ENCODE measurements at places on chromosomes 2 and 18.

DNA sequence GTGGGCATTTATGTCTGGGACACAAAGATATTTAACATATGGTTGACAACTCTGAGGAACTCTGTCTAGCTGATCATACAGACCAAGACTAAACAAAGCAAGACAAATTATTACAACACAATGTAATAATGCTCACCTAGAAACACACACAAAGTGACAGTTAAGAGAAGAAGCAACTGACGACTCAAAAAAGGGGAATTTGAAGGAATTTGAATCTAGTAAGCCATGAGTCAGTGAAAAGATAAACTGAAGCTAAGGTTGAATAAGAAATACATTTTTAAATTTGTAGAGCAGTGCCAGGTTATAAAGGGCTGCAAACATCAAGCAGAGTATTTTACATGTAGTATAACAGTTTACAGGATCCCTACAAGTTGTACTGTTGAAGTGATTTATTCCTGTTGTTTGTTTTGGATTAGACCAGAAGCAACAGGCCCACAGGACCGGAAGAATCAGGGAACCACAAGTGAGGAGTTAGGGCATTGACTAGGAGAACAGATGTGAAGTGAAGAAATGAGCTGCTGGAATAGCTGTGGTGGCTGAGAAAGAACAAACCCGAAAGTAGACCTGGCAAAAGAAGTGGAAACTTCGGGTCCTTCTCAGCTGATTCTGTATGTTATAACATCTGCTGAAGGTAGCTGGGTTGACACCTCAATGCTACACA is 35.6 kb downstream of the IFIH1 start:
- no peak for DNase-seq

DNA sequence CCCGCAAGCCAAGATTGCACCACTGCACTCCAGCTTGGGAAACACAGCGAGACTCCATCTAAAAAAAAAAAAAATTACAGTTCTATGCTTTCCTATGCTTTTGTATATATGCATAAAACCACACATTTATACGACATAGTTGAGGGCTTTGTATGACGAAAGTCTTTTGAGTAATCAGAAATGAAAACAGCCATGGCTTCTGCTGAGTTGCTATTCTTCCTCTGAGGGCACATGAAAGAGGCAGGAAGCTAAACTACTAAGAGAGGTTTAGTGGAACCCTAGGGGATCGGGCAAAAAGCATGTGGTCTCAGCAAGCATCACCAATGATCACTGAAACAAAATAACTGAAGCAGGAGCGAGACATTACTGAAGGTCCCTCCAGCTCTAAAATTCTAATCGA is 99.6 kb downstream of the ZAP70 start:
- DNase-seq, result no peak

GRCh38 chr2:11480406-11480805 is 14.4 kb upstream of the E2F6 start:
- DNase-seq, result no peak

GRCh38 chr18:74342416-74343043 is 26.9 kb downstream of the C18orf63 start:
- peak; percentile 27 for DNase-seq

GRCh38 chr2:199459286-199460100 is 1.8 kb upstream of the SATB2 start:
- peak; percentile 93 for DNase-seq

- no peak for DNase-seq
Observed at GRCh38 chr2:222194669-222195068, 104.1 kb downstream of the PAX3 start.

DNA sequence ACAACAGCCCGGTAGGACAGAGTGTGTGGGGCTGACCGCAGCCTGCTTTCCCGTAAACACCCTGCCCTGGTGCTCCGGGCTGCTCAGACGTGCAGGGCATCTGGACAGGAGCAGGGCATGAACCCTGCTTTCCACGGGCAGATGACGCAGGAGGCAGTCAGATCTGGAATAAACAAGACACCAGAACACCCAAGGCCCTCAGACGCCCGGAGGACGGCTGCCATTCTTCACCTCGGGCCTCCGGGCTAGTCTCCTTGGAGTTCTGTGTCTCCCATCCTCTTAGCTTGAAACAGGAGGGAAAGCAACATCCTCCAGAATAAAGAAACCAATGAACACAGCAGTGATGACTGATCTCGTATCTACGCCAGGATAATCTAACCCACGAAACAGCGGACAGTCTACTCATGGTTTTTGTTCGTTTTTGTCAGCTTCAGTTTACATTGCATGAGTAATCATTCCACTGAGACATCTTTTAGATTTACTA is 7.3 kb downstream of the PXDN start:
- no peak for DNase-seq

- no peak for DNase-seq
Observed at GRCh38 chr2:18456026-18456425, 104.4 kb downstream of the RDH14 start.

GRCh38 chr2:240208631-240209211 is 68.3 kb upstream of the OTOS start:
- DNase-seq, result no peak

- no peak for DNase-seq
Observed at GRCh38 chr2:69911985-69912563, 2.8 kb upstream of the MXD1 start.

- DNase-seq, result no peak
Observed at GRCh38 chr2:40321822-40322221, 130.1 kb downstream of the SLC8A1 start.

DNA sequence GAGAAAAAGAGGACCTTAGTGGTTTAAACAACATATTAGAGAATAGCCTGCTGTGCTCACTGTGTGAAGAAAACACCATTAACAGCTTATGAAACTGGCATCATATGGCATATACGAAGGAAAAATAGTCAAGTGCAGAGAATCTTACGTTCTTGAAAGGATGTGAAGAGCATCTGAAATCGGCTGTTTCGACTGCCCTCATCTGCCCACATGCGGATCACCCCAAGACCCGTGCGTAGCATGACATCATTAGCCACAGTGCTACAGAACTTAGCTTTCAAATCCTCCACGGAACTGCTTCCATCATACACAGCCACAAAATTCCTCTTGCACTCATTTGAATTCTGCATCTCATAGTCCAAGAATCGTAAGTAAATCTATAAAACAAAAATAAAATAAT is 84.3 kb downstream of the NETO1 start:
- DNase-seq, result no peak

DNA sequence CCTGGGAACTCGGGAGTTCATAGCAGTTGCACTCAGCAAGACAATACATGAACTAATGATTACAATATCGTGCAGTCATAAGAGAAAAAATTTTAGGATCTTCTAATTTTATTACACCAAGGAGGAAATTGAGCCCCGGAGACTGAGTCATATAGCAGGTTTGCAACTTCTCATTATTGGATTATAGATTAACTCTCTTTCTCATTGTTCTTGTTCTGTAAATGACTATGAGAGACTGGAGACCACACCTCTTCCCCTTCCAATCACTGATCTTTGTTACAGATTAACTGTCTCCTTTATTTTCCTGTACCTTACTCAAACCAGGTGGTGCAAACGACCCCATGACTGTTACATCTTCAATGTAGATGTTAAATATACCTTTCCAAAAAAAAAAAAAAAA is 435.8 kb upstream of the DDX18 start:
- DNase-seq, result no peak

- DNase-seq, result no peak
Observed at GRCh38 chr2:54572262-54572635, 116.1 kb downstream of the SPTBN1 start.

DNA sequence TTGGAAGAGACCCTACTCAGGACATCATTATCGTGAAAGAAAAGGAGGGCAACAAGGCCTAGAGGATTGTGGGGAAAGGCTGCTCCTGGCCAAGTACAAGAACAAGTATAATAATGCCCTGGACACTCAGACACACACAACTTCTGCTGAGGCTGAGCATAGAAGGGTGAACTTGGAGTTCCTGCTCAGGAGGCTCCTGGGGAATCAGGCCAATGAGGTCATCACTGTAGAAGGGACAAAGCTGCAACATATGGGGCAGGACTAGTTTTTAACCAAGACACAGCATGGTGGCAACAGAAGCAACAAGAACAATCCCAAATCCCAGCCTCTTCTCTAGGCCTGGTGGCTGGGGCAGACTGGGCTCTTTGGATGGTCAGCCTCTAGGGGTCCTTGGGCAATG is 102.6 kb downstream of the POLR1A start:
- DNase-seq, result no peak

GRCh38 chr2:196160101-196160500 is 11.3 kb downstream of the STK17B start:
- no peak for DNase-seq

- DNase-seq, result no peak
Observed at GRCh38 chr2:1677821-1678165, 66.5 kb downstream of the PXDN start.

DNA sequence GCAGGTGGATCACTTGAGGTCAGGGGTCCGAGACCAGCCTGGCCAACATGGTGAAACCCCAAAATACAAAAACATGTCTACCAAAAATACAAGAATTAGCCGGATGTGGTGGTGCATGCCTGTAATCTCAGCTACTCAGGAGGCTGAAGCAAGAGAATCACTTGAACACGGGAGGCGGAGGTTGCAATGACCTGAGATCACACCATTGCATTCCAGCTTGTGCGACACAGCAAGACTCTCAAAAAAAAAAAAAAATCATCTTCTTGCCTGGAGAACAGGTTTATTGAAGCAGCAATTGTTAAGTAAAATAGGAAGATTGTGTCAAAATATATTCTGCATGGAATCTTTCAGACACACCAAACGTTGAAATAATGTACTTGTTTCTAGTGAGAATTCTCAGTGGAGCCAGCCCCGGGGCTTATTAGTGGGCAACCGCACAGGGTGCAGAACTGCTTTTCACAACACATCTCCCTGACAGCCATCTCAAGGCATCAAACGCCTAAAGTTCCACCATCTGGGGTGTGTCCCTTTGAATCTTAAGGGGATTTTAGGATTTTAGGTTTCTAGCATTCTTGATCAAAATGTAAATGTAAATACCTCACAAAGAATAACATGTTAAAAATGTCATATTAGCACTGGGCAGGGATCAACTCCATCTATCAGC is 28.6 kb upstream of the PPP4R1 start:
- no peak for DNase-seq

DNA sequence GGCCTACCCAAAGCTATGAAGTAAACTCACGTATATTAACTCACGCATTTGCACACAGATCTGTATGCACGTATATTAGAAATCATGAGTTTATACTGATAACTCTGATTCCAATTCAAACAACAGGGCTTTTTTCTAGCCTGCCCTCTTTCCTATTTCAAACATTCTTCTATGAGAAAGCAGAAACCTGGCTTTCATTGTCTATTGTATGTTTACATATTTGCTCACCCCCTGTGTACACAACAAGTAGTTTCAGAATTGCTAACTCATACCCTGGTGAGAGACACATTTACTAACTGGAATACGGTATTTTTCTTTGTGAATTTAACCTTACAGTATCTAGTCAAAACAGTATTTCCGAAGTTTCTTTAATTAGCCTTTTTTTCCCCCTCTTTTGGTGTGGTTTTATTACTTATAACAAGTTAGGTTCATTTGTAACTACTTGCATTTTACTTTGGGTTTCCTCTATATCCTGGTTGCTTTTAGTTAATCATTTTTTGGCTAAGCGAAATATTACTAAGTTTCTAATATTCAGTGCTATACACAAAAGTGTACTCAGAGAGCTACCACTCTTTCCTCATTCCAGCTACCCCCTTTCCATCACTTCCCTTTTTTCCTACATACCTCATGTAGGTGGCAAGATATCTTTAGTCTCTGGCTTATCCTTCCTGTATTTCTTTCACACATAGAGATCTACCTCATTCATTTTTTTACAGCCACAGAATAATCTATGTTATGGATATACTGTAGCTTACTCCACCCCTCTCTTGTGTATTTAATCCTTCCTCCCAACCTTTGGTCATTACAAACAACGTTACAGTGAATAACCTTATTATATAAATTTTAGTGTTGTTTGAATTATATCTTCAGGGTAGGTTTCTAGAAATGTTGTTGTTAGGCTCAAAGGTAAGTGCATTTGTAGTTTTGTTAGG is 112.7 kb upstream of the BCL2L11 start:
- DNase-seq, result no peak

DNA sequence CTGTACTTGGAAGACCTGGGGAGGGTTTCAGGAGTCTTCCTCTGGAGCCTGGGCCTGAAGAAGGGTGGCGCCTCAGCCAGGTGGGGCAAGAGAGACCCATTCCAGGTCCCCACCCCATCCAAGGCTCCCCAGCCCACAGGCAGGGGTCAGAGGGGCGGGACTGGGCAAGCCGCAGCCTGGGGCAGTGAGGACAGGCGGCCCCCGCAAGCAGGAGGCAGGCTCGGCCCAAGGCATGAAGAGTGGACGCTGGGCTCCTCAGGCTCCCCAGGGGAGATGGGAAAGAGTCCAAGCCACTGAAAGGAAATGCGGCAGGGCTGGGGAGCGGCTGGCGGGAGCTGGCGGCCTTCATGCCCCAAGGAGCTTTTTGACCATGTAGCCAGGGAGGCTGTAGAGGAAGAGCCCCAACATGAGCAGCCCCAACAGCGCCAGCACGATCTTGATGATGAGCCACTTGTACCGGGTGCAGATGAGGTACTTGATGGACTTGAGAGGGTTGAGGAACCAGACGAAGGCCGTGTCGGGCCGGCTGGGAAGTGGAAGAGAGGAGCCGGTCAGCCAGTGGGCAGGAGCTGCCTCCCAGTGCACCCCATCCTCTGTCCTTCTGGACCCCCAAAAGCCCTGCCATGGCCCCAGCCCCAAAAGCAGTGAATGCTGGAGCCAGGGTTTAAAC is 20.1 kb downstream of the OTOF start:
- no peak for DNase-seq

- DNase-seq, result no peak
Observed at GRCh38 chr2:45855374-45855773, 203.9 kb downstream of the PRKCE start.

GRCh38 chr2:80238692-80239469 is 65.7 kb downstream of the LRRTM1 start:
- DNase-seq, result peak; percentile 6

GRCh38 chr2:63875131-63875527 is 33.4 kb downstream of the UGP2 start:
- DNase-seq, result no peak

DNA sequence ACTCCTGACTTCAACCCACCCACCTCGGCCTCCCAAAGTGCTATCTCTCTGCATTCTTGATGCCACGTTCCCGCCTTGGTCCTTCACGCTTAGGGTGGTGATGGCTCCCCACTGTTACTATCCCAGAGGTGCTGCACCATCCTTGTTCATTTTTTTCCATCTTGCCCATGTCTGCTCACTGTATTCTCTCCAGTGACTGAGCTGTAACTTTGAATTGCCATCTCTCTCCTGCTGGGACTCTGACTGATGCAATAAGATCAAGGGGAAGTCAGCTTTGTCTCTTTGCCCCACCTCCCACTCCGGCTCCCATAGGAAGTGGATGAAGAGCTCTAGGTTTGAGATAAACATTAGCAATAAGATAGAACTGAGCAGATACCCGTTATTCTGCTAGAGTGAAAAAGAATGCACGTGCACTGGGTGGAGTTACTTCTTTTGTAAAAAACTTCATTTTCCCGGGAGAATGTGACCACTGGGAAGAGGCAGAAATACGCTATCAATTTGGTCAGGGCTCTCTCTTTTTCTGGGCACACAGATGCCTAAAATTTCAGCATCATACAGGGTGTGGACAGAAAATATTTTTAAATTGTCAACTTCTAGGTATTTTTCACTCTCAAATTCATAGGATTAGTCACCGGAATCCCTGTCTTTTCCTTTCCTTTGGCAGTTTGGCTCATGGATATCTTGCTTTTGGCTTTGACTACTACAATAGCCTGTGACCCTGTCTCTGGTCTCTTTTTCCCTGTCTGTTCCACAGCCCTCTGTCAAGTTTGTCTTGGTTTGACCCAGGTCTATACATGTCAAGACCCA is 105.4 kb downstream of the POLR1A start:
- DNase-seq, result no peak

Measured in frontal cortex (tissue), 4 donors.